ENCODE measurements at places on chromosomes 13 and 19.
A peak's percentile ranks its signal among the peaks of the same experiment; 100 is the strongest.

- no peak for DNase-seq
These were observed 30.3 kb downstream of the TSHZ3 start for GRCh38 chr19:31318790-31319425.

- no peak for DNase-seq
These were observed 13.0 kb upstream of the FPR3 start for GRCh38 chr19:51781999-51782398.

DNA sequence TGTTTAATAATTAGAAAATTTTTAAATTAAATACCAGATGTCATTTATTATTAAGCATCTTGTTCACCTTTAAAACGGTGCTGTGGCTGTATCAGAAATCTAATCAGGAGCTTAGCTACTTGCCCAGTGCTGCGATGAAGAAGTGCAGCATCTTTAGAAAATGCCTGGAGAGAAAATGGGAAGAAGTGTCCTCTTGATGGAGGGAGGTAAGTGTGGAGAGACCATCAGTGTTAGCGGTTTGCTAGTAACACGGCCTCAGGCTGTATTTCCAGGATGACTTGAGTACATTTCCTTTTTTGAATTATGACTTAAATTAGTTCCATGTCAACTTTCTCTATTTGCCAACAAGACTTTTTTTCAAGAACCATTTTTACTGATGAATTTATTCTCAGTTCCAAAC is 74.1 kb downstream of the SHISA2 start:
- no peak for DNase-seq

- no peak for DNase-seq
These were observed 308.3 kb downstream of the TBC1D4 start for GRCh38 chr13:75173457-75174356.

DNA sequence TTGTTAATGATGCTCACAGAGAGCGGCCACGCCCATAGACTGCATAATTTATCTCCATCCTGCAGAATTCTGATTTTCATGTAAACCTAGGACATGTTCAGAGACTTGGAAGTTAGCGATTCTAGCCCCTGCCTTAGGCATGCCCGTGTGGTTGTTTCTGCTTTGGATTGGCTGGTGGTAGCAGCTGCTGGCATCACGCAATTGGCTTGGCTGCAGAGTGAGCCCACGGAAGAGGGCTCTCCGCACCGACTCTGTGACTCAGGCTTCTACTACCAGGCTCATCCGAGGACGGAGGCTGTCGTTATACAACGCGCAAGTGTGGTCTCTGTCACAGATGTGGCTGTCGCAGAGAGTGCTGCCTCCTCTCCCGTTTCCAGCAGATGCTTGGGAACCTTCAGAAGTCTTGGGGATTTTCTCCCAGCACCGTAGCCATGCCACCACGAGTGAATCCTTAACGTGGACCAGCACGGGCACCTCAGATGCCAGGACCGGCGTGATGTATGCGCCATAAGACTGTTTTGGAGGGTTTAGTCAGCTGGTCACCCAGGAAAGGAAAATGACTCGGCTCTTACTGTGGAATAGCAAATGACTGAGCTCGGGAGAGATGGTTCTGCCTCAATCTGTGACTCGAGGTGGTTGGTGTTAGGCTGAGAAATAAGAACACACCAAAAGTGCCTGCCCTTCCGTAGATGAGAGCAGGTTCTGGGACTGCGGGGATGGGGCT is 61.0 kb upstream of the F7 start:
- DNase-seq: peak; percentile 6

- DNase-seq: no peak
These were observed 219.9 kb downstream of the GPC5 start for GRCh38 chr13:91618315-91618714.

- no peak for DNase-seq
These were observed 10.9 kb downstream of the DPP9 start for GRCh38 chr19:4712771-4713170.

GRCh38 chr19:49331616-49332055 is 3.6 kb upstream of the CD37 start:
- peak; percentile 31 for DNase-seq

DNA sequence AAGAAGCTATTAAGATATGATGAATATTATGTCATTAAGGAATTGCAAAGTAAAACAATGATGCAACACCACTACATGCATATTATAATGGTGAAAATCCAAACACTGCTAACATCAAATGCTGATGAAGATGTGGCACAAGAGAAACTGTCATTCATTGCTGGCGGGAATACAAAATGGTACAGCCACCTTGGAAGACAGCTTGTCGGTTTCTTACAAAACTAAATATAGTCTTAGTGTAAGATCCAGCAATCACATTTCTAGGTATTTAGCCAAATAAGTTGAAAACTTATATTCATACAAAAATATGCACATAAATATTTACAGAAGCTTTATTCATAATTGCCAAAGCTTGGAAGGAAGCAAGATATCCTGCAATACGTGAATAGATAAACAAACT is 114.9 kb upstream of the EDNRB start:
- no peak for DNase-seq
